ENCODE measurements at places on chromosomes 12 and 14.

DNA sequence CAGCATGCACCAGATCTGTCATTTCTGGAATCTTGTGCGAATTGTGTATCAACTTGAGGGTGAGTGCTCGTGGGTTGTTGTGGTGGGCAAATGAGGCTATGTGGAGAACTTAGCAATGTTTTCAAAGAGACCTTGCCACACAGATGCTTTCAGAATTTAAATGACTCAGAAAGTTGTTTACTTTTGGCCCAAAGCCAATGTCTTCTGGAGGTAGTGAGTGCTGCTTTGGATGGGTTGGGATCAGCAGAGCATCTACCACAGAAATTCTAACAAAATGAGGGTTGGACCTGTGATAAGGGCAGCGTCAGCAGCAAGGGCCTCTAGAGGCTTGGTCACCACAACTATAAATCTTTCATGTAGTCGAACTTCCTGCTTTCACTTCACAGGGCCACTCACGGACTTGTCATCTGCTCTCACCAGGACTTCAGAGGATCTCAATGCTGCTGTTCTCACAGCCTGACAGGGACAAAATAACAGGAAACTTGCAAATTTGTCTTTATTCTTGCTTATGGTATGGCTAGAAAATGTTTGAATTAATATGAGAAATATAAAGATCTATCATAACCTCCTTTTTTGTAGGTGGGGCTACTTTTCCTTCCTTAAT, 111.4 kb downstream of the DACT1 start:
- peak; percentile 7 for DNase-seq

GRCh38 chr12:103840462-103840875, 565 bp downstream of the NT5DC3 start:
- DNase-seq: peak; percentile 1

- no peak for DNase-seq
These were observed 150.7 kb downstream of the CAND1 start for GRCh38 chr12:67419810-67420209.

DNA sequence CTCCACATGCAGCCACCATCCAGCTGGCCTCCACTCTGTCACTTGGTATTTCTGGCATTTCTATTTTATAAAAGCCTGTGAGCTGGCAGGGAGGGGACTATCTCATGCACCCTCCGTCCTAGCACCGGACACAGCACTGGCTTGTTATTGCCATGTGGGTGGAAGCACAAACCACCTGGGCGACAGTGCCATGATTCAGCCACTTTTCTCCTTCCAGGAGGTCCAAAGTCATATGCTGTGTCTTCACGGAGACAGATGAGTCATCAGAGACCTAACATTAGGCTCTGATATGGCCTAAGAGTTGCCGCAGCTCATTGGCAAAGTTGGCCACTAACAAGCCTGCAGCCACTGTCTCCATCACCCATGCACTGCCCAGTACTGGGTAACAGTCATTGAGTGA, 1123.0 kb downstream of the VRK1 start:
- DNase-seq: no peak

DNA sequence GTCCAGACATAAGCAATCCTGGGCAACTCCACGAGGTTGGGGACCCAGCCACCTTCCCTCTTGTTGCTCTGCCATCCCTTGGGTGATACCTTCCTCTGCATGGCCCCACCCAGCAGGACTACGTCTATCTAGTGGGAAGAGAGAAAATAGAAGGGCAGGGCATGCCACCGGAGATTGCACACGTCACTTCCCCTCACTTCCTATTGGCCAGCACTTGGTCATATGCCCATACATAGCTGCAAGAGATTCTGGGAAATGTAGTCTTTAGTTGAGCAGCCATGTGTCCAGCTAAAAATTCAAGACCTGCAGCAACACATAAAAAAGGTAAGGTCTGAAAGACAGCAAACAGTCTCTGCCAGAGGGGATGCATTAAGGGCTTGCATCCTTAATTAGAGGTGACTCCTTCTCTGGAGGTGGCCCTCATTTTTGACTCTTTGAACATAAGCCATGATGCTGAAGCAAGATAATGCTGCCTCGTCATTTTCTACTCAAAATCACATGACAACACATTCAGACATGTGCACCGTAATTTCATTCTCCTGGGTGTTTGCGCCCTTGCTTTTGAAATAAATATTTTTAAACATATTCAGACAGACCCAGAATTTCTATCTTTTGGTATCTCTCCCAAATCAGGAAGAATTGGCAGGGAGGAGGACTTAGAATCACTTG, 91.8 kb upstream of the PWP1 start:
- no peak for DNase-seq

GRCh38 chr12:27782481-27782880, 2.4 kb upstream of the MANSC4 start:
- no peak for DNase-seq

GRCh38 chr12:34334953-34335743, 312.9 kb downstream of the ALG10 start:
- no peak for DNase-seq

GRCh38 chr12:14776236-14776961, 26.9 kb downstream of the WBP11 start:
- DNase-seq: no peak

DNA sequence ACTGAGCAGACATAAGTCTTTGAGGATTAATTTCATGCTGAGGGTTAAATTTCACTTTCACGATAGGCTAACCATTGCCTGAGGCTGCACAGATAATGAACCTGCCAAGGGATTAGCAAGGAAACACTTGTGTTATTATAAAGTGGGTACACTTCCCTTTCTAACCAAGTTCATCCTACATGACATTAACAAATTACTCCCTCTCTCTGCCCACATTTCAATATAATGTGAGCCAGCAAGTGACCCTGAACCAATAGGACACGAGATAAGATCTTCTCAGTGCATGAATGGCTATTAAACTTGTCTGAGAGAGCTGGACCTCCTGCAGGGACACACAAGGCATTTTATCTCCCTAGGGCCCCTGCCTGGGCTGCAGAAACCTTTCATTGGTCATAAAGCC, 173.5 kb downstream of the PAX9 start:
- no peak for DNase-seq

Data from CD4-positive, alpha-beta T cell treated with Interleukin-1 beta for 1 hour (primary cell).